Lower lobe of right lung (tissue), 2 donors: ENCODE measurements at places on chromosomes 5 and 9. TPM values are rescaled to one million over a fixed set of nuclear protein-coding genes. Genes with fewer than 3 reads are reported as not detected.
A peak's percentile ranks its signal among the peaks of the same experiment; 100 is the strongest.

DNA sequence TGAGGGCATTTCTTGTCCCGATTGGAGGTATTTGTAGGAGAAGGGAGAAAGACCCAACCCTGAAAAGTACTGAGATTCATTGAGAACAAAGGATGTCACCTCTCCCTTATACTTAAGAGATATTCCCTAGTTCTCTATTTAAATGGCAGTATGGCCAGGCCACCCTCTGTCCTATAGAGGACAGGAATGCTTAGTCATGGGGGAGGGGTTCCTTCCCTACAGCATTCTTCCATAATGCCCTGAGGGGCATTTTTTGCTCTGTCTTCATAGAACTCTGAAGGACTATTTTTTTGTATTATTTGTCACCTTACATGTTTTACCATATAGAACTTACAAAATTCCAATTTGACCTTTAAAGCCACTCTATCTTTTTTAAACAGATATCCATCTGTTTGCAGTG lies 176.3 kb downstream of the TMEM161B start:
- H3K36me3 ChIP-seq = no peaks in the 10 kb centered on the region
- no peak overlapping the region for H3K27ac ChIP-seq
- H3K27me3 ChIP-seq = no peaks in the 10 kb centered on the region
- no peak for DNase-seq
- H3K4me1 ChIP-seq = no peaks in the 10 kb centered on the region

DNA sequence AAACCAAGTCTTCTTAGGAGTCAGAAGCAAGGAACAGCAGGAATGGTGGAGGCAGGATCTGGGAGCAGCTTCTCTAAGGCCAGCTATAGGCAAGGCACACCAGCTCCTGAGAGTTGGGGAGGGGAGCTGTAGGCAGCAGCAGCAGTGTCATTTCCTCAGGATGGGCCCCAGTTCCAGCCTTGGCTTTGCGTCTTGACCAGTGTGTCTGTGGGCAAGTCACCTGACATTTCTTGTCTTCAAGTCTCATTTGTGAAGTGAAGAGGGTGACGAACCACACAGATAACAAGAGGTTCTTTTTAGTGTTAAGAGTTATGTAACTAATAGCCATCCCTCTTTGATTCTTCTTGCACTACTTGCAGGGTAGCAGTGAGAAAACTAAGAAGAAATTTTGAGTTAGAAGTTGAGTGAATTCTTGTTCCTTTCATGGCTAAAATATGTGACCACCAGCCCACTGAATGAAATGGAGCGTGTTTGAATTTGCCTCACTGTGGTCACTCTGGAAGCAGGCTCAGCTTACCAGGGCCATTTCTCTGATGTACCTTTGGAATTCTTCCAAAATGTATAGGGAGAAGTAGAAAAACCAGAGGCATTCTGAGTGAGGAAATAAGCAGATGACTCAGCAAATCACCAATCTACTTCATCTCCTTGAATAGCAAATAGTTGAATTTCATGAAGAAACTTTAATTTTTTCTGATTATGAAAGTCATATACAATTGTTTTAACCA lies 42.4 kb downstream of the RHOBTB3 start:
- H3K27me3 ChIP-seq = no peaks in the 10 kb centered on the region
- no peak for DNase-seq
- H3K27ac ChIP-seq = no peak overlapping the region

DNA sequence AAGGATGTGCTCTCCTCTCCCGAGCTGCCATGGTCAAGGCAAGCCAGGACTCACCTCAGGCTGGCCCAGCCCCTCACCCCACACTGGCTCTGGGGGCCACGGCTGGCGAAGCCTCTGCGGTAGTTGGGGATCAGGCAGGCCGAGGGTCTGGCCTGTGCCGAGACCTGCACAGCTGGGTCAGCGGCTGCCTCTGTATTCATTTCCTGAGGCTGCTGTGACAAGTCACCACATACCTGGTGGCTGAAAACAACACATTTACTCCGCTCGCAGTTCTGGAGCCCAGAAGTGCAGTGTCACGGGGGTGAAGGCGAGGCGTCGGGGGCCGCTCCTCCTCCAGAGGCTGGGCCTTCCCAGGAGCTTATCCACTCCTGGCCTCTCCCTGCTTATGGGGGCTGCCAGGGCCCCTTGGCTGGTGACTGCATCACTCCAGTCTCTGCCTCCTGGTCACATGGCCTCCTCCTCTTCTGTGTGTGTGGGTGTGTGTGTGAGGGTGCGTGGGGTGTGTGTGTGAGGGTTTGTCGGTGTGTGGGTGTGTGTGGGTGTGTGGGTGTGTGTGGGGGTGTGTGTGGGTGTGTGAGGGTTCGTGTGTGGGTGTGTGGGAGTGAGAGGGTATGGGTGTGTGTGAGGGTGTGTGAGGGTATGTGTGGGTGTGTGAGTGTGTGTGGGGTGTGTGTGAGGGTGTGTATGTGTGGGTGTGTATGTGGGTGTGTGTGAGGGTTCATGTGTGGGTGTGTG lies 3.2 kb upstream of the SCGB3A1 start:
- no peak overlapping the region for H3K4me3 ChIP-seq
- no peak for DNase-seq
- H3K27ac ChIP-seq = no peak overlapping the region
- H3K27me3 ChIP-seq = peaks cover 33% of the 10 kb centered on the region
- H3K36me3 ChIP-seq = no peaks in the 10 kb centered on the region

DNA sequence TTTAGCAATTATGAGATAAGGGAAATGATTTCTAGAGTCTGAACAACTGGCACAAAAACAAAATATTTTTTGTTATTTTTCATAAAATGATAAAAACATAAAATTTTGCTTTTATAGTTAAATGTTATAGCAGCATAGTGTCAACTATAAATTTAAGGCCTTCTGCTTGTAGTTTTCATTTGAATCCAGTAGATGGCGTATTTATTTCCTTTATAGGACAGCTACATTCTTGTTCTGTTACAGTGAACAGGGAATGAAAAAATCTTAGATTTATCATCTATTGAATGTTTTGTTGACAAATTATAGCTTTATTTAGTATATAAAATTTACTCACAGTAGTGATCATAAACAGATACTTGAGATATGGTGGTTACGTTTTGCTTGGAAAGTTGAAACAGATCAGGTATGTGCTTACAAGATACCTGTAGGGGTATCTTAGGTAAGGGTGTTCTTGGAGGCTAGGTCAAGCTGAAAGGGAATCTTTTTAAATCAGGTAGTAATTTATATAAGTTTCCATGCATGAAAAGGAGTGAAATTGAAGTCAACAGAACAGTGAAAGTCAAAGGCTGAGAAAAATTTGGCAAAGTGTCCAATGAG lies 239.3 kb upstream of the GRIN3A start:
- no peaks in the 10 kb centered on the region for H3K27me3 ChIP-seq
- DNase-seq = no peak
- no peaks in the 10 kb centered on the region for H3K36me3 ChIP-seq
- H3K4me1 ChIP-seq = no peaks in the 10 kb centered on the region

- no peaks in the 10 kb centered on the region for H3K27me3 ChIP-seq
- DNase-seq = no peak
- H3K36me3 ChIP-seq = no peaks in the 10 kb centered on the region
- H3K27ac ChIP-seq = no peak overlapping the region
- no peaks in the 10 kb centered on the region for H3K4me1 ChIP-seq
- no peak overlapping the region for H3K4me3 ChIP-seq
Measured at GRCh38 chr9:102966999-102967398, 28.1 kb upstream of the CYLC2 start.

- no peaks in the 10 kb centered on the region for H3K27me3 ChIP-seq
- peak overlapping the region; percentile 7 for H3K27ac ChIP-seq
- DNase-seq = no peak
- no peaks in the 10 kb centered on the region for H3K4me1 ChIP-seq
Measured at GRCh38 chr9:21357479-21358460, 7.1 kb upstream of the IFNA6 start.

The ORM2 gene
- total RNA-seq = 3.1 TPM

The FBN2 gene
- 0.83 TPM for total RNA-seq
